Activated T-helper 1 cell treated with anti-CD3 and anti-CD28 coated beads, Interleukin-12 subunit alpha, Interleukin-12 subunit beta, Interleukin-2, Interleukin-4 antibody, amounts not matched to agents 30 ng/mL and 10 ng/mL and 1 ng/mL, durations not matched to agents 14 hours and 24 hours and 36 hours (primary cell): ENCODE measurements at places on chromosomes 6 and 20. TPM values are rescaled to one million over a fixed set of nuclear protein-coding genes. Genes with fewer than 3 reads are reported as not detected.
A peak's percentile ranks its signal among the peaks of the same experiment; 100 is the strongest.

DNA sequence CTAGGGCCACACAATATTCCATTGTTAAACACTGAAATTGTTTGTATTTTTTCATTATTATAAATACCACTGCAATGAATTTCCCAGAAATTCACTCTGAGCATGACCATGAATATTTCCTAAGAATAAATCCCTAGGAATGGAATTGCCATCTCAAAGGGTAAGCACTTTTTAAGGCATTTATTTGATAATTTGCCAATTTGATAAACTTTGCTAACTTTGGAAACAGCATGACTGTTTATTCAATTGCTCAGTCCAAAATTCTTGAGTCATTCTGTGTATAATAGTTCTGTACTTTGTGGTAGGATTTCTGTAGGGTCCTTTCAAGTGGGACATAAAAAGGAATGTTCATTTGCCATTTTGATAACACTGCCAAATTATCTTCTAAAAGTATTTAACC lies 44.2 kb upstream of the TOX2 start:
- no peak for DNase-seq

DNA sequence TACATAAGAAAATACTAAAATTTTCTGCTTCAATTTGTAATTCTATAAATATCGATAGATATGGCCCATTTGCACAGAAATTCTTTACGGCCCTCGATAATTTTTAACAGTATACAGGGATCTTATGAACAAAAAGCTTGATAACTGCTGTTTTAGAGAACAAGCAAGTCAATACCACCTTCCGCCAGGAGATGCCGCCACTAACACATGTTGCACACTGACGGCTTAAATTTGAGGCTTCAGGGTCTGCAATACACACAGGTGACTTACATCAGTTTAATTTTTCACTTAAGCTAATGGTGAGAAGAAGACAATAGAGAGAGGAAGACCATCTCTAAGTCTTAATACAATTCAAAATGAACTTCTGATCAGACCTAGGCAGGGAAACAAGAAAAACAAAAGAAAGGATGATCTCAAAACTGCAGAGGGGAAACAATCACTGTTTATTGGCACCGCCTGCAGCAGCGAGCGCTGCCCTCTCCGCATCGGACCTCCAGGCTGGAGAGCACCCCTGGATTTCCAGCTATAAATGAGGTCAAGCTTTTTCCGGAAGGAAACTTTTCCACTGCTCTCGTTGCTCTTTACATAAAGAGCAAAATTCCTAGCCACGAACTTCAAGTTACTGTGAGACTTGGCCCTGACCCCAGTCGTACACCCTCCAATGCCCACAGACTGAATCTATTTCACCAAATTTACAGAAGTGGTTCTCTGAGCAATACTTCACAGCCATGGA lies 53.9 kb downstream of the OTOR start:
- DNase-seq, result peak; percentile 15

DNA sequence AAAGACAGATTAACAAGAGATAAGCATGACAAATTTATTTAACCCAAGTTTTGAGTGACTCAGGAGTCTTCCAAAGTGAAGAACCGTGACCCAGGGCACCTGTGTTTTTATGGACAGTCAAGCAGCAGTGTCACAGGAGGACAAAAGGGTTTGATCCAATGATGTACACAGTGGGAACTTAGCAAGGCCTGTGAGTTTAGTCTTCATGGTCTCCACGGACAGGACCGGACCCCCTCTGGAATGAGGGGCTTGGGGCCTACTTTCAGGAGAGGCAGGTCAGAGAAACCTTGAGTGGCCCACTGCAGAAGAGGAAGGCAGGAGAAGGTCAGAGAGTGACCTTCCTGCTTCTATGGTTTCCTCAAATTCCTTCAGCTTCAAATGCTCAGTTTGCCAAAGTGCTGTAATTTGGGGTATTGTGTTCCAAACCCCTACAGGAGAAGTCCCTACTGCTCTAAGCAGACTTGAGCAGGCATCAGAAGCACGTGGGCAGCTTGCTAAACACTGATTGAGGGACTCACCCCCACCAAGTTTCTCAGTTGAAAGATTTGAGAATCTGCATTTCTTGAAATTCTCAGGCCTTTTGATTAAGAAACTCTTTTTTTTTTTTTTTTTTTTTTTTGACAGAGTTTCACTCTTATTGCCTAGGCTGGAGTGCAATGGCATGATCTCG lies 26.4 kb upstream of the ZMYND8 start:
- DNase-seq, result no peak

DNA sequence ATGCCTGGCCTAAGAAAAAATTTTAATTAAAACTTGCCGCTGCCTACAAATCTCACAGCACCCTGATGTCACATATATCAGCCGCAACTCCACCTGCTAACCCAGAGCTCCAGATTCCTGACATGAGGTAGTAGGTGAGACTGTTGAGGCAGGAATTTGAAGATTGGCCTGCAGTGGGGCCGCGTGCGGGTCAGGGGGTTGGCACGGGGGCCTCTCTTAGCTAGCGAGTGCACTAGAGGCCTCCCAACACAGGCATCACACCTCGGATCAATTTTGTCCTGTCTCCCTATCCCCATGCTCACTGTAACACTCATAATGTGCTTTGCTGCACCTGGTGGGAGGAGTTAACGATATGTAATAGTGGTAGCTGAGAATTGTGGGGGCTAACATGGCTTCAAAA lies 349.8 kb downstream of the CDC5L start:
- DNase-seq, result no peak

GRCh38 chr6:104239971-104240370 lies 619.7 kb downstream of the HACE1 start:
- DNase-seq, result no peak

CYP24A1 gene
- total RNA-seq, result not detected in 2 replicates

FABP7 gene
- total RNA-seq, result not detected in 2 replicates

EPB41L1 gene
- 0.23 TPM in 1 of 2 replicates, not detected in the other for total RNA-seq
